ENCODE measurements at places on chromosomes 4 and X. TPM values are rescaled to one million over a fixed set of nuclear protein-coding genes. Genes with fewer than 3 reads are reported as not detected.
A peak's percentile ranks its signal among the peaks of the same experiment; 100 is the strongest.

DNA sequence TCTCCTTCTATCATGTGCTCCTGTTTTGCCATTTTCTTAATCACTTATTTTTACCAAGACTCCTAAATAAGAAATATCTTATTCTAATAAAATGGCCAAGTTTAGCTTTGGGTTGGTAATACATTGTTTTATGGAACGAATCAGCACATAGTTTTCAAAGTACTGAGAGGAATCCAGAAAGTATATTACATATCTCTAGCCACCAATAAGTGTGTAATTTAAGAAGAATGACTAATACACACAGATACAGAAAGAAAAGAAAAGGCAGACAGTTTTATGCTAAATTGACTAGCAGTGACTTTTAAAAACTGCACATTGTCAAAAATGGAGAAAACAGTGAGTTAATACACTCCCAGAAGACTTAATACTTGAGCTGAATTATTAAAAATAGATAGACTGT is 167.0 kb upstream of the IL15 start:
- no peak for DNase-seq

GRCh38 chr4:41155194-41155830 is 59.0 kb downstream of the APBB2 start:
- peak; percentile 93 for DNase-seq

DNA sequence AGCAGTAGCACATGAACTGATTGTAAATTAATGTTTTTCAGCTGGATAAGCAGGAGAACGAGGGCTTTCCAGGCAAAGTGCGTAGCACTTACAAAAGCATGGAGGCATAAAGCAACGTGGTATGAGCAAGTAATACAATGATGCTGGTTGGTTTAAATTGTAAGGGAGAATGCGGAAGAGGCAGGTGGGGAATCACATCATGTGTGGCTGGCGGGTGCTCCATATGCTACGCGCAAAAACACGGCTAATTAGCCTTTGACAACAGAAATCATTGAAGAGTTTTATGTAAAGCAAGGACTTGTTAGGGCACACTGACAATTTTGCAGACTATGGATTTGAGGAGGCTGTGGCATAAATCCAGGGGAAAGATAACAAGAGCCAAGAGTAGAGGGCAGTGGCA is 14.6 kb downstream of the SYTL4 start:
- DNase-seq: no peak

DNA sequence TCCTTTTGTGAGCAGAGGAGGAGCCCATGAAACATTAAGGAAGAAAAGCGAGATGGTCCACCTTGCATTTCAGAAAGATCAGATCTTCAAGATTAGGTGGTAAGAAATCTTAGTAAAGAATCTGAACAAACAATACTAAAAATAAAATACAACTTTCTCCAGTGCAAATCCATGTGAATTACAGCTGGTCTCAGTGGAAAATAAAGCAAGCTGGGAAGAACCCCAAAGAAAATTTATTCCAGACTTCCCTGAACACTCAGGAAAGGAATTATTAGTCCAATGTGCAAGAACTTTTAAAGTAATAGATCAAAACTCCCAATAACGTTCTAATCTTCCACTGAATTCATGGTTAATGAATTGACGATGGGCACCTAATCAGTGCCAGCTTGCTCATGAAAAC is 37.3 kb upstream of the C1QTNF7 start:
- no peak for DNase-seq

IQCM gene
- 0.11 TPM for total RNA-seq

RAB41 gene
- not detected for total RNA-seq

SLC6A14 gene
- not detected for total RNA-seq

Data from astrocyte (in vitro differentiated cells and primary cell).